GM12878 (cell line): ENCODE measurements at places on chromosomes 2 and 18. TPM values are rescaled to one million over a fixed set of nuclear protein-coding genes. Genes with fewer than 3 reads are reported as not detected.

The ZAP70 gene
- polyA plus RNA-seq, result 1.3 and 2.3 TPM in 2 replicates

The CNRIP1 gene
- not detected in 2 replicates for polyA plus RNA-seq

The KCNG2 gene
- polyA plus RNA-seq, result 0.16 TPM in 1 of 2 replicates, not detected in the other

The SERPINB5 gene
- polyA plus RNA-seq, result not detected in 2 replicates

The PRSS56 gene
- polyA plus RNA-seq, result not detected in 2 replicates

The HES6 gene
- 1.00 and 1.0 TPM in 2 replicates for polyA plus RNA-seq

The B3GNT7 gene
- 4.5 TPM in 2 replicates for polyA plus RNA-seq
